Osteocyte (in vitro differentiated cells): ENCODE measurements at places on chromosomes 3 and 15. TPM values are rescaled to one million over a fixed set of nuclear protein-coding genes. Genes with fewer than 3 reads are reported as not detected.

DNA sequence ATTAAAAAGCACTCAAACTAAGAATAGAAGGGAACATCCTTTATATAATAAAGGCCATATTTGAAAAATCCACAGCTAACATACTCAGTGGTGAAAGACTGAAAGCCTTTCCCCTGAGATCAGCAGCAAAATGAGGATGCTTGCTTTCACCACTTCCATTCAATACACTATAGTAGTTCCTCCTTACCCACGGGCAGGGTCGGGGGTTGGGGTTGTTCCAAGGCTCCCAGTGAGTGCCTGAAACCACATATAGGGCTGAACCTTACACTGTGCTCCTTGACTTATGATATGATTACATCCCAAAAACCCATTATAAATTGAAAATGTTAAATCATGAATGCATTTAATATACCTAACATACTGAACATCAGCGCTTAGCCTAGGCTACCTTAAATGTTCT lies 37.7 kb downstream of the ALDH1L1 start:
- no peak overlapping the region for H3K27ac ChIP-seq
- H3K36me3 ChIP-seq, result no peaks in the 10 kb centered on the region
- H3K4me1 ChIP-seq, result no peaks in the 10 kb centered on the region
- DNase-seq, result no peak
- peaks cover 78% of the 10 kb centered on the region for H3K27me3 ChIP-seq
- H3K4me3 ChIP-seq, result no peak overlapping the region

Gene TNFAIP8L3
- total RNA-seq, result 0.31 and 0.35 TPM in 2 replicates

Gene CD200R1
- not detected in 2 replicates for total RNA-seq

DNA sequence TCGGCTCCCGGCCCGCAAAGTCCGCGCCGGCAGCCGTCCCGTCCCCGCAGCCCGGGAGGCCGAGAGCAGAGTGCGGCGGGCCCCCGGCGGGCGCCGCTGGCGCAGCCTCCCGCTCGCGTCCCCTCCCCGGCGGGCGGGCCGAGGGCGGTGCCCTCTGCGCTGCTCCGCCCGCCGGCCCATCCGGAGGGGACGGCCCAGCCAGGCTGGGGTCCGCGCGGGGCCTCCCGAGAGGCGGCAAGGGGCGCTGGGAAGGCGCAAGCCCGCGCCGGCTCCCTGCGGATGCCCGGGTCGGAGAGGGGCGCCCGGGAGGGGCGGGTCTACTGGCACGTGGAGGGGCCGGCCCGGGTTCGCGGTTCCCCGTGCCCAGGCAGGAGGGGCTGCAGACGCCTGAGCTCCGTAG lies at the start of the genes CLCN2 and POLR2H:
CLCN2 (minus strand) TSS at position 74 of the 400 bp plus-strand sequence. CDS start 126 bp downstream, outside the sequence.
POLR2H (plus strand) TSS at position 179 of the 400 bp plus-strand sequence. CDS start 1,783 bp downstream, outside the sequence.
- H3K36me3 ChIP-seq, result peaks cover 14% of the 10 kb centered on the region
- H3K27ac ChIP-seq, result peak within 1 kb of the TSS; percentile 98
- H3K4me1 ChIP-seq, result peaks cover 32% of the 10 kb centered on the region
- no peak for DNase-seq
- peak within 1 kb of the TSS; percentile 96 for H3K4me3 ChIP-seq

GRCh38 chr3:42701371-42702065 lies 1.1 kb downstream of the HHATL start:
- no peaks in the 10 kb centered on the region for H3K4me1 ChIP-seq
- H3K27me3 ChIP-seq, result peaks cover 4% of the 10 kb centered on the region

- no peaks in the 10 kb centered on the region for H3K36me3 ChIP-seq
- peaks cover 40% of the 10 kb centered on the region for H3K27me3 ChIP-seq
- H3K27ac ChIP-seq, result no peak overlapping the region
These were observed 50.1 kb downstream of the SYN2 start for GRCh38 chr3:12054245-12054644.

Gene CCDC80
- 1,760 and 1,947 TPM in 2 replicates for total RNA-seq

Gene SERPINI2
- total RNA-seq, result not detected in 2 replicates

DNA sequence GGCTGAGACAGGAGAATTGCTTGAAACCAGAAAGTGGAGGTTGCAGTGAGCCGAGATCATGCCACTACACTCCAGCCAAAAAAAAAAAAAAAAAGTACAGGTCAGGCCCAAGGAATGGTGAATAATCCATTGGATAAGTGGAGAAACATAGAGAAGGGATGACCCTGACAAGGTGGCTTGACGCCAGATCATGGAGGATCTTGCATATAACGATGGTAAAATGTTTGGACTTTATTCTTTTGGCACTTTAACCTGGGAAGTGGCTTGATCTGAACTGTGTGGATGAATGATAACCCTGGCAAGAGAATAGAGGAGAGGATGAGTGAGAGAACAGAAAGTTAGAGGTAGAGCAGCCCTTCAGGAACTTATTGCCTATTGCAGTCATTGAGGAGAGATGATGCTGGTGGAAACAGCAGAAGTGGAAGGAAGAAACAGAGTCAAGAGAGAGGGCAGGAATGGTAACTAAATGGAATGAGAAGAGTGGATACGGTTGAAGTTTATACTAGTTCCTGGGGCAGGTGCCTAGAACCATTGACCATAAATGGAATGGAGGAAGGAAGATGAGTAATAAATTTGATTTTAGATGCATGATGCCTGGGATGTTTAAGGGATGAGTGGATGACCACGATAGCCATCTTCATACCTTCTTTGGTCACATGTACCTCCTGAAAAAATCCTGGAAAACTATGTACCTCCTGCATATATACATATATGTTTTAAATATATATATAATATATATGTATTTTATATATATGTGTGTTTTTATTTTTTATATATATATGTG lies 57.8 kb downstream of the BLM start:
- DNase-seq, result no peak
- H3K4me3 ChIP-seq, result no peak overlapping the region
- H3K27ac ChIP-seq, result no peak overlapping the region
- peaks cover 3% of the 10 kb centered on the region for H3K4me1 ChIP-seq
- no peaks in the 10 kb centered on the region for H3K27me3 ChIP-seq

DNA sequence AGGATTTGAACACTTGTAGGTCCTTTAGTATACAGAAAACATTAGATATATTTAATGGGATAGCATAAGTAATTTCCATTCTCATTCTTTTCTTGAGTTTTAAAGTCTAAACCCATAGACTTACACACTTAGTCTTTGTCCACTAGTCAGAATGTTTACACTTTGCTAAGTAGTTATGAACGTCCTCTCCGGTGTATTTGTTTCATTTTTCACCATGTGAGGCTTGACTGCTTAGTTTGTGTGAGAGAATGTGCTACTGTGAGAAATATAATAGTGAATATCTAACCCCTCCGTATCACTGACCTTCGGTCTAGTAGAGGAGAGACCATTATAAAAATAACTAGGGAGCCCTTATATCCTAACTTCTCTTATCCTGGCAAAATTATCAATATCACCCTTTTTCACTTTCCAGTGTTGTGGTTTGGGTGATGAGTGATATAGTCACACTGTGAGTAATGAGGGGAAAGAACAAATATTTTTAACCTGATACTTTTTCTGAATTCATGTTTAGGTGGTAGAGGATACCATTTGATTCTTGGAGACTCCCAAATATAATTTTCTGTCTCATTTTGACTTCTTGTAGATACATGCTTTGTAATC lies 122.4 kb downstream of the UBE2E2 start:
- H3K27me3 ChIP-seq, result no peaks in the 10 kb centered on the region
- H3K27ac ChIP-seq, result peak overlapping the region; percentile 47
- no peaks in the 10 kb centered on the region for H3K36me3 ChIP-seq
- no peak for DNase-seq
- H3K4me3 ChIP-seq, result no peak overlapping the region

Gene GUCA1C
- not detected in 2 replicates for total RNA-seq

GRCh38 chr3:98966434-98966833 lies 64.9 kb upstream of the DCBLD2 start:
- no peak for DNase-seq
- H3K27me3 ChIP-seq, result no peaks in the 10 kb centered on the region
- no peak overlapping the region for H3K27ac ChIP-seq
- peaks cover 45% of the 10 kb centered on the region for H3K4me1 ChIP-seq

GRCh38 chr3:49649576-49649975 lies 24.6 kb upstream of the APEH start:
- no peaks in the 10 kb centered on the region for H3K36me3 ChIP-seq
- peaks cover 2% of the 10 kb centered on the region for H3K27me3 ChIP-seq
- H3K4me3 ChIP-seq, result no peak overlapping the region
- H3K4me1 ChIP-seq, result peaks cover 10% of the 10 kb centered on the region
- no peak for DNase-seq

DNA sequence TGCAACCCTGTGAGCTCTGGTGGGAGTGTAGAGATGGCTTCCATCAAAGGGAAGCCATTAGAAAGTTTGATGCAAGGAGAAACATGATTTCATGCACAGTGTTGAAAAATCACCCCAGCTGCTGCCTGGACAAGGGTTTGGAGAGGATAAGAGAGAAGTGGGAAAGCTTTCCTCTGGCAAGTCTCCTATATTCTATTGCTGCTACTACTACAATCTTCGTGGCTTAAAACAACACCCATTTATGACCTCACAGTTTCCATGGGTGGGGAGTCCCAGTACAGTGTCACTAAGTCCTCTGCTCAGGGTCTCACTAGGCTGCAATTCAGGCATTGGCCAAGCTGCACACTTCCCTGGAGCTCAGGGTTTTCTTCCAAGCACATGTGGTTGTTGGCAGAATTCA lies 229.3 kb downstream of the TAFA4 start:
- H3K4me3 ChIP-seq, result no peak overlapping the region
- no peak for DNase-seq
- no peaks in the 10 kb centered on the region for H3K36me3 ChIP-seq
- no peaks in the 10 kb centered on the region for H3K27me3 ChIP-seq

Gene SLC25A20
- 12.4 and 13.3 TPM in 2 replicates for total RNA-seq

DNA sequence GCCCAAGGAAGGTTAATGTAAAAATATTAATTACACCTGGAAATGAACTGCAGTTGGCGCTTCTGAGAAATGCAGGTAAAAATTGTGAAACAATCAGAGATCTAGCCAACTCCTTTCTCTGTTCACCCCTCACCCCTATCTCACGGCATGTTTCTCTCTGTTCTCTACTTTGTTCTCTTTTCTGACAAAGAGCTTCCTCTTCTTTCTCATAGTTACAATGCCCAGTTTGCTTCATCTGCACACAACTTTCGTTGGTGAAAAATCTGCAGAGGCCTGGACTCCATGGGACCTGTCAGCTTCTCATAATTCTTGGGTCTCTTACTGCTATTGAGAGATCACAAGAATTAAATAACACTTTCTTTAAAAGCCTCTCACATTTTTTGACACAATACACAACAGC lies 212.9 kb upstream of the LRRN1 start:
- no peaks in the 10 kb centered on the region for H3K4me1 ChIP-seq
- H3K27me3 ChIP-seq, result no peaks in the 10 kb centered on the region
- no peak overlapping the region for H3K27ac ChIP-seq
- no peak for DNase-seq
- H3K4me3 ChIP-seq, result no peak overlapping the region

DNA sequence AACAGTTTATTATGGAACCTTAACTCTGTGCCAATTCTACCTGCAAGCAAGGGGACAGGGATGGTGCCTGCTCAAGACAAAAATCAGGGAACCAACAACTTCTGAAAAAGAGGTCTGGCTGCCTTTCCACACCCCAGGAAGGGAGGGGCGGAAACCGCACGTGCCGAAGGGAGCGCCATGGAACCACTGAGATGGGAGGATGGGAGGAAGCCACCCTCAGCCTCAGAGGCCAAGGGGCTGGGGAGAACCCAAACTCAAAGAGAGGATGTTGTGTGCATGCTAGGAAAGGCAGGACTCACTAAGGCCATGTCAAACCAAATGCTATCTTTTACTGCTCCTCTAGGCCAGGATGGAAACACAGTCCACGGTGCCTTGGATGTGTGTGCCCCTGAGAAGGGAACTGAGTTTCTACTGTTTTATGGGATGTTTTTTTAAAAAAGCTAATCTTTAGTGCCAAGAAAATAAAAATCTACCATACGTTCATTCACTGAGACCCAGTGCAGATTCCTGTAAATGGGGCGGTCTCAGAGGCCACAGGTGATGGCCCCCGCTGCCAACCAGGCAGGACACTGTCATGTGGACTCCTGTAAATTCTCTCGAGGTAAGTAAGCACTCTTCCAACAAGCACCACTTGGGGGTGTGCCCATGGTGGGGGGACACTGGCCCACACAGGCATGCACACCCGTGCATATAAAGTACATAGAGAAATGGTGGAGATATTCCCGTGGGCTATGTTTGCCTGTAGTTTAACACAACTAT lies 20.5 kb downstream of the SRPRB start:
- no peaks in the 10 kb centered on the region for H3K27me3 ChIP-seq
- H3K36me3 ChIP-seq, result peaks cover 29% of the 10 kb centered on the region
- DNase-seq, result no peak
- no peaks in the 10 kb centered on the region for H3K4me1 ChIP-seq
- no peak overlapping the region for H3K27ac ChIP-seq

- DNase-seq, result peak; percentile 44
- H3K36me3 ChIP-seq, result peaks cover 9% of the 10 kb centered on the region
- H3K4me3 ChIP-seq, result peak overlapping the region; percentile 92
These were observed 524 bp downstream of the MRPS11 start for GRCh38 chr15:88467935-88468528.

Gene SNURF
- 19.1 and 20.5 TPM in 2 replicates for total RNA-seq

DNA sequence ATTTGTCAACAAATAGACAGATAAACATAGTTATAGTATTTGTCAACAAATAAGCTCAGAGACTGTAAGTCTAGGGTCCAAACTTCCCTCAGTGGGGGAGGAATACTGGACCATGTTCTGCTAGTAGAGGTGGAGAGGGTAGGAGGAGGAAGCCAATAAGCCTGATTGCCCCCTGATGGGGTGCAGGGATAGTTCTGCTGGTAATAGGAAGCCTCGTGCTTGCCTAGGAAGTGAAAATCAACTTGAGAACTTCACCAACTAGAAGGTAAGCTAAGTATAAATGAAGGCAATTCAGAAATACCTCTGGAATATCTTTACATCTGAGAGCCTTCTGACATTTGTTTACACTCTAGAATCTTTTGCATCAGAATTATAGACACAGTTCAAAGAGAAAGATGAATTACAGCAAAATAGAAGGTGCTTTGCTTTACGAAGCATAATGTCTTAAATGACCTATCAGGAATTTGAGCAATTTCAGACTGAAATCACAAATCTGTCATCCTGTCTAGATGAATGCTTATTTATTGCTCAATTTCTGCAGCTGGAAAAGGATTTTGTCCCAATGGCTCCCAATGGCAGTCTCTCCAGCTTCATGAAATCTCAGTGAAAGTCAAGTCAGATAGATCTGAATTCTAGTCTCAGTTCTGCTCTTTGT lies 225.6 kb upstream of the TBC1D5 start:
- no peaks in the 10 kb centered on the region for H3K36me3 ChIP-seq
- no peak for DNase-seq
- peaks cover 5% of the 10 kb centered on the region for H3K4me1 ChIP-seq
- no peak overlapping the region for H3K27ac ChIP-seq
- H3K4me3 ChIP-seq, result no peak overlapping the region

Gene CCR3
- not detected in 2 replicates for total RNA-seq

Gene NOX5
- total RNA-seq, result not detected in 2 replicates

Gene ZNF639
- 31.2 and 33.4 TPM in 2 replicates for total RNA-seq

Gene NCBP2
- total RNA-seq, result 59.5 and 66.1 TPM in 2 replicates
